Suppressor macrophage (primary cell): ENCODE measurements at places on chromosomes 3 and 15.
A peak's percentile ranks its signal among the peaks of the same experiment; 100 is the strongest.

GRCh38 chr3:42714171-42714852 is 11.7 kb upstream of the HHATL start:
- no peak for DNase-seq

- no peak for DNase-seq
These were observed 567.7 kb upstream of the TBL1XR1 start for GRCh38 chr3:177764933-177765332.

DNA sequence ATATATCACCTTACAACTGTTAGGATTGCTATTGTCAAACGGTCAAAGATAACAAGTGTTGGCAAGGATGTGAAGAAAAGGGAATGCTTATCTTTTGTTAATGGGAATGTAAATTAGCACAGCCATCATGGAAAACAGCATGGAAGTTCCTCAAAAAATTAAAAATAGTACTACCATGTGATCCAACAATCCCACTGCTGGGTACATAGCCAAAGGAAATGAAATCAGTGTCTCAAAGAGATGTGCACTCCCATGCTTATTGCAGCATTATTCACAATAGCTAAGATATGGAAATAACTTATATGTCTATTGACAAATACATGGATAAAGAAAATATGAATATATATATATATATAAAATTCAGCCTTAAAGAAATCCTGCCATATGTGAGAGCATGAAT is 274.6 kb downstream of the EDEM1 start:
- DNase-seq = peak; percentile 65

GRCh38 chr3:9019259-9019961 is 56.1 kb upstream of the RAD18 start:
- DNase-seq = no peak

GRCh38 chr3:120289636-120290035 is 4.6 kb upstream of the GPR156 start:
- DNase-seq = no peak

DNA sequence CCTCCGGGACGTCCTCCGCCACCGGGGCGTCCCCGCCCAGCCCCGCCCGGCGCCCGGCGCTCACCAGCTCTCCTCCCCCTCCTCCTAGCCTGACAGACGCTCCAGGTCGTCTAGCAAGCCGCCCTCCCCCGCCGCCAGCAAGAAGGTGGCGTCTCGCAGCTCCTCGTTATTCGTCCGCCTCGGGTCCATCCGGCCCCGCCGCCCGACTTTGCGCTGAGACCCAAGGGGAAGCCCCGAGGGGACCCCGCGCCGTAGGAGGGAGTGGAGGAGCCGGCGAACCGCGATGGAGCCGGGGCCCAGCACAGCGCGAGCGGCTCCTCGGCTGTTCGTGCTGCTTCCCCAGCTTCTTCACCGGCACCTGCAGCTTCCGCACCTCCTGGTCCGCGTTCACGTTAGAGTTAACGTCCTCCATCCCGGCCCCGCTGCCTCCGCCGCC is 26.3 kb upstream of the MTHFS start:
- peak; percentile 85 for DNase-seq

DNA sequence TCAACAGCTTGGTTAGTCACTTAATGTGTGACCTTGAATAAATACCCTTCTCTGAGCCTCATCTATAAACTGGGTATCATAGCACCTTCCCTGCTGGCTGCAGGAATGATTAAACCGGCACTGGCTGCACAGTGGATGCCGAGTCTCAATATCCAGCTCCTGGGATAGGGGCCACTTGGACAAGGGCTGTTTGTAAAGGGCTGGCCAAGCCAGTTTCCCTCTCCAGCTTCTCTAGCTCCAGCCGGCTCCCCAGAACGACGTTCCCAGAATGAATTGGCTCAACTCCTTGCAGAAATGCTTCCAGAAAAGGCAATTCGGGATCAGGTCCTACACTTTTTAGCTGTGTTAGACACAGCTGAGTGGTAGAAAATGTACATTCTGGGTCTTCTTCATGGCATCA is 58.8 kb downstream of the LSM3 start:
- no peak for DNase-seq

DNA sequence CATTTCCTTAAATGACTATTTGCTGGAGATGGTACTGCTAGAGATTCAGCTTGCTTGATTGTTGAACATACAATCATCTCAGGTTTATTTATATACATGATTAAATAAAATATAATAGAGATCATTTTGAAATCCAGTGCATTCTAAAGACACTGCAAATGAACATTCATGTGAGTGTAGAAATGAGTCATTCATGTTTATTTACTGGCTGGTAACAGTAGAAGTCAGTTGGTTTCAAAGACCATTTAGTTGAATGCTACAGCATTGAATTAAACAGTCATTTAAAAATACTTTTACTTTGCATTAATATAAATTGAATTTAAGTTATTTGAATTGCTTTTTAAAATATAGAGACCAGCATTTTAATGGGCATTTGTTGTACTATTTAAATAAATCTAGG is 551.9 kb upstream of the GOLIM4 start:
- DNase-seq = no peak
